ENCODE measurements at places on chromosomes 2 and 18.

GRCh38 chr18:23938043-23938756 lies 76.4 kb upstream of the TTC39C start:
- no peak for DNase-seq

DNA sequence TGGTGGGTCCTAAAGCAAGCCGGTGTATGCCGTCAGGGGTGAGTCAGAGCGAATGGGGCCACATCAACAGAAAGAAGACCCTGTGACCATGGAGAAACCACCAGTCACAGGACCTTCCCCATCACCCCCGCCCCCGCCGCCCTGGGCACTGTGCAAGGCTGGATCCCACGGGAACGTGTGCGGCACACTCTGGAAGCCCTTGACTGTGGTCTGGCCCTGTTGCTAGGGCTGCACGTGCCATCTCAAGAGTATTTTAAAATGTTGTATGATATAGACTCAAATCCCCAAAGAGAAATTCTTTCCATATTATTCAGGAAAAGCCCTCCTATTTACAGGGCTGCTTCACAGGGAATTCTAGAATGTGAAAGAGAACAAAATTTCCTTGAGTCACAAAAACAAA lies 174.8 kb downstream of the BCL2 start:
- DNase-seq: no peak

DNA sequence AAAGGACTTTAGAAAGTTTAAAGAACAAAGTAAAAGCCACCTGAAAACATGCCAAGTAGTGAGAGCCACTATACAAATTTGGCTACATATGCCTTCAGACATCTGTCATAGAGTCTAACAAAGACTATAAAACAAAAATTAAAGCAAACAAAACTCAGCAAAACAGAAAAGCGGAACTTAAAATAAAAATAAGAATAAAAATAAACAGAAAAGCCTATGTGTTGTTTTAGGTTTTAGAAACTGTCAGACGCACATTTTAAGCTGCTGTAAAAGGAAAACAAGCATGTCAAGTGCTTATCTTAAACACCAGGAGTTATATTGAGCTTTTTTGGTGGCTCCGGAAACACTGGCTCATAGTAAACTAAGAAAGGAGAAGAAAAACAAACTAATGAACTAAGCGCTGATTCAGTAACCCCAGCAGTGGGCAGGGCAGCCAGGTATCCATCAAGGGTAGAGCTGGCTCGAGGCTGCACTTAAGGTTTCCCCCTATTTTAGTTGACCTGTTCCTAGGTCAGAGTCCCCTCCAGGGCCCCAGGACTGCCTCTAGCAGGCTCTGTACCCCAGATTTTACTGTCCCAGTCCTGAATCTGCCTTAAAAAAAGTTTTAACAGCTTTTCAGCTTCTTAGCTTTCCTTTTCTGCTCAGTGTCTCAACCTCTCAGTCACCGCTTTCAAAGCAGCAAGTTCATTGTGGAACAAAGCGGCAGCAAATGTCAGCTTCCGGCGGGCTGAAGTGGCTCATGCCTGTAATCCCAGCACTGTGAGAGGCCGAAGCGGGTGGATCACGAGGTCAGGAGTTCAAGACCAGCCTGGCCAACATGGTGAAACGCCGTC lies 15.4 kb upstream of the RMC1 start:
- no peak for DNase-seq

- no peak for DNase-seq
Observed at GRCh38 chr18:61544178-61544577, 210.9 kb downstream of the CDH20 start.

DNA sequence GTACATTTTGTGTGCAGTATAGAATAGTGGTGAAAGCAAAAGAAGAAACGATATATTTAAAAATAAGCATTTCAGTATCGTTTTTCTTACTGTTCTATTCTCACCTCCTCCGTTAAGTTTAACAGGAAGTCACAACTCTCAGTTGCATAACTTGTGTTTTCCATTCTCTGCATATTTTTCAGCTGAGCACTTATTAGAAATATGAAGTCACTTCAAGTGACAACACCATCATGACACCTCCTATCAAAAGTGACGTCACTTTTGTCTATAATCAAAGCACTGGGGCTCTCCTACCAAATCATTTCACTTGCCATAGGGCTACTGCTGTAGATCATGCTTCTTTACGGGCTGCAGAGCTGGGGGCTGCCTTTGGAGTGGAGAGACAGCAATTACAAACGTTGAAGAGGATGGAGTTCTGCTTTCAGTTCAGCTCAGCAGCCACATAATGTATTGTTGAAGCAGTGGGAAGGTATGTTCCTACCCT lies 36.3 kb downstream of the STAT4 start:
- no peak for DNase-seq

DNA sequence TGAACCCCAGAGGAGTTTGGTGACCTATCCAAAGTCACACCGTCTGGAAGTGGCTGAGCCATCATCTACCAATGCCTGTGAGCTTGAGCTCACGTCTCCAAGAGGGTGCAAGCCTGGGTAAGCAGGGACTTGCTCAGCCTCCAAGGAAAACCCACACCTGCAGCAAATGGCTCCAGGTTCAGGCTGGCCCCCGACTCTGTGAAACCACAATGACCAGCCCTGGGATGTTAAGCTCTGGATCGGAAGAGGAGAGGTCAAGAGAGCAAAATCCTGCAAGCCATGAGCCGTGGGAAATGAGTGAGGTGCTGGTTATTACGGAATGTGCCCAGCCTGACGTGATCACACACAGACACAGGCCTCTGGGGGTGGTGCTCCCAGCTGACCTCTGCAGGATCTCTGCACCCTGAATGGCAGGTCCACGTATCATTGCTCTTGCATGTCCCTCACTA lies 94.1 kb upstream of the OTOS start:
- DNase-seq: no peak

DNA sequence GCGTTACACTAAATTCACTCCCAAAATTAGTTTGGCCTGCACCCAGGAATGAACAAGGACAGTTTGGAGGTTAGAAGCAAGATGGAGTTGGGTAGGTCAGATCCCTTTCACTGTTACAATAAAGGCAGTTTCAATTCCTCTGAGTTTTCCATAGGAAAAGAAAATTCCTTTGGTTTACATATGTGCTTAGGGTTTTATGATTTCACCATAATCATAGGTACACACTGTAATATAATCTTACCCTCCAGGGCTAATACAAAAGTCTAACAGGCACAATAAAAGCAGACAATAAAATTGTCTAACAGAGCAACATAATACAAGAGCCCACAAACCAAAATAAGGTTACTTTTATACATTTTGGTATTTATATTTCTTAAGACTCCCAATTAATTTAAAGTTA lies 391.5 kb upstream of the KCNJ3 start:
- no peak for DNase-seq

DNA sequence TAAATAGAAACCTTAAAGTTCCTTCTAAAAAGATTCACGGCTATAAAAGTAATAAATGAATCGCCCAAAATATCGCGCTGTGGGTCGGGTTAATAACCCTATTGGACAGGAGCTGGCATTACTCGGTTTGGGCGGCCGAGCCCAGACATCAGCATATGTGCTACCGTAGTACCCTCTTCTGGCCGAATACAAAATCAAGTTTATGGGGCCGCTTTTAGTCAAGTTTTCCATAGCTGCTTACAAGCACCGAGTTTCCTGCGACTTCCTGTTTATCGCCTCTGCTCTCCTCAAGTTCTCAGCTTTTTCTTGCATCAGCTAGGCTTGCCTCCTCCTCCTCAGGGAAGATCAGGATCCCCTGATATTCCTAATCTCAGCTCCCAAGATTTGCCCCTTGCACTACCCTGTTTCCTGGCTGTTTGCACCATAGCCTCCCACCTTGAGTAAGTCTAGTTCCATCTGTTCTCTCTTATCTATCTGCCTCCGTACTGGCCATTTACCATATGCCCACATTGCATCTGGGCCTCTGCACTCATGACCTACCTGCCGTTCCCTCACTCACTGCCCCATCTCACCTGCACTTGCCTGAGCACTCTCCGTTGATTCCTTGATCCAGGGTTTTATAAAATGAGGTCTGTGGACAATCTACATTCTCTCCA lies 56.1 kb downstream of the SLC35F5 start:
- DNase-seq: no peak

- DNase-seq: peak; percentile 81
Observed at GRCh38 chr2:23404426-23404825, 19.4 kb downstream of the KLHL29 start.

DNA sequence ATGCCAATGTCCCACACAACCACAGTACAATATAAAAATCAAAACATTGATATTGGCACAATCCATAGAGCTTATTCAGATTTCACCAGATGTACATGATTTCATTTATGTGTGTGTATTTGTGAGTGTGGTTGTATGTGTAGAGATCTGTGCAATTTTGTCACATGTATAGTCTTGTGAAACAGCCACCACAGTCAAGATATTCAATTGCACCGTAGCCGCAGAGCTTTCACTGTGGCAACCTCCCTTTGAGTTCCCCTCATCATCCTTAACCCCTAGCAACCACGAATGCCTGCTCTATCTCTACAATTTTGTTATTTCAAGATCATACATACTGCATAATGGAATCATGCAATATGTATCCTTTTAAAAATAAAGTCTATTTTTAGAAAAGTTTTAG lies 391.3 kb downstream of the SETBP1 start:
- DNase-seq: no peak

DNA sequence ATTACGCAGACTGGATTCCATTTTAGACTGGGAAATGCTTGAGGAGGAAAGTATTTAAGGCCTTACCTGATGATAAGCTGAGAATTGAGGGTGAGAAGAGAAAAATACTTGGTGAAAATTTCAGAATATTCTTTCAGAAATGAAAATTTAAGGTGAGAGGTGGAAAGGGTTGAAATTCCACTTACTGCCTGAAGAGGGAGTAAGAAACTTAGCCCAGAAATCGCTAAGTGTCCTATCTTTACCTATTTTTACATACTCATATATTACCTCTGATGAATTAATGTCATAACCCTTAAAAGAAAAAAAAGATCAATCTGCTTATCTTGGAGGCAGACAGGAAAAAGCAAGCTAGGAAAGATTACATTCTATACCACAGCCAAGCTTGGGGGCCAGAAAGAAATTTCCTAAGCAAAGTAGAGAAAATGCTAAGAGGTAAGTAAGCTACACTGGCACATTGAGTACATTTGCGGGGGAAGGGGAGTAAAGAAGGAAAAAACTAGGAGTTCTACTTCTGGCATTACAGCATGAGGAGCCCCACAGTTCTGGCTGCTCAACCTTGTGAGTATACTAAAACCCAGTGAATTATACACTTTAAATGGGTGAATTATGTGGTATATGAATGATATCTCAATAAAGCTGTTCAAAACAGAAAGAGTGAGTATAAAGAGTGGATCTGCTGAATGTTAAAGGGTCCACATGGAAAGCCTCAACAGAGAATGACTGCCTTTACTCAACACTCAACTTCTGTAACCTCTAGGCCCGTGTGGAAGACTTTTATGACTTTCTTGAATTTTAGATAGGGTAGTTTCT lies 33.8 kb downstream of the SMC6 start:
- no peak for DNase-seq

- DNase-seq: no peak
Observed at GRCh38 chr2:80256782-80257167, 47.8 kb downstream of the LRRTM1 start.

GRCh38 chr2:50225021-50225928 lies 806.7 kb downstream of the NRXN1 start:
- no peak for DNase-seq

DNA sequence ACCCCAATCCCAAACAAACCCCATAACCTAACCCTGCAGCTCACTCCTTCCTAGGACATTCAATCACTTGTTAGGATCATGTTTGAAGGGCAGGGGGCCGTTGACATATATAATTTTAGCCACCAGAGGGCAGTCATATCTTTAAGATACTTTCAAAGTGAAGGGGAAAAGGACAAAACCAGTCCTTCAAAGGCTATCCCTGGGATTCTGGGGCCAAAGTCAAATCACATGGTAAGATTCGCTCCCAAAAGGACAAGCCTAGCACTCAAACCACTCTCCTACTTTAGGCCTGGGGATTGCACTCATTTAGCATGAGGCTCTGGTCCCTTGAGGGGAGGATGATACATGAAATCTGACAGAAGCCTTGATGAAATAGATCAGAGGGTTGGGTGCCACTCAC lies 44.6 kb downstream of the HAUS1 start:
- peak; percentile 27 for DNase-seq

DNA sequence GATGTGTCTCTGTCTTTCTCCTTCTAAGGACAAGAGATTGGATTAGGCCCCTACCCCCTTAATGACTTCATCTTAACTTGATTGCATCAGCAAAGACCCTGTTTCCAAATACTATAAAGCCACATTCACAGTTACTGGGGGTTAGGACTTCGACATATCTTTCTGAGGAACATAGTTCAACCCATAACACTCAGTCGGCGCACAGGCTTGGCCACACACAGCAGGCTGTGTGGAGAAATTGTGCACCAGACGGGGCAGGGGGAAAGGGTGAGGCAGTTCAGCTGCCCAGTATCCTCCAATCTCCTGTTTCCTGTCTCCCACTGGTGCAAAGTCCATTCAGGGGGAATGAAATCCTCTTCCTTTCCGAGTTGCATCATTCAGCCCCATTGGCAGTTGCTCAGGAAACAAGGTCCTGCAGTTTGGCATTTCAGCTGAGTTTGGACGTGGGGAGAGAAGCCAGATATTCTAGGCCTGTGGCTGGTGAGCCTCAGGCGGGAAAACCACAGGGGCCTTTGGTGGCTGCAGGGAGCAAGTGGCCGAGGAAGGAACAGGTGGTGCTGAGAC lies 9.4 kb upstream of the RAPGEF4 start:
- DNase-seq: no peak
